ENCODE measurements at places on chromosomes 16 and 17.

GRCh38 chr17:79850571-79851460, 11.6 kb upstream of the CBX4 start:
- DNase-seq, result no peak

- peak; percentile 29 for DNase-seq
Observed at GRCh38 chr17:79923974-79924638, 84.9 kb upstream of the CBX4 start.

DNA sequence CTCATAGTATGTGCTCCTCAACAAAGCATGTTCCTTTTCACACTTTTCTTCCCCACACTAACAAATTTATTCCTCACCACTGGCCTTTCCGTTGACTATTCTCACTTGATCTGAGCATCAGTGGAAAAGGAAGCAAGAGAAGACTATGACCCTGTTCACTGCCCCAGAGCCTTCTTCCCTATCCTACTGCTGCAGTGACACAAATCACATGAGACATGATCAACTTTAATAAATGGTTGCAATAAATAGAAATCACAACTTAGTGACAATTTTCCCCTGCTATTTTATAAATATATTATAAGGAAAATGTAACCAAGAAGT, 438.7 kb upstream of the SOX9 start:
- no peak for DNase-seq

DNA sequence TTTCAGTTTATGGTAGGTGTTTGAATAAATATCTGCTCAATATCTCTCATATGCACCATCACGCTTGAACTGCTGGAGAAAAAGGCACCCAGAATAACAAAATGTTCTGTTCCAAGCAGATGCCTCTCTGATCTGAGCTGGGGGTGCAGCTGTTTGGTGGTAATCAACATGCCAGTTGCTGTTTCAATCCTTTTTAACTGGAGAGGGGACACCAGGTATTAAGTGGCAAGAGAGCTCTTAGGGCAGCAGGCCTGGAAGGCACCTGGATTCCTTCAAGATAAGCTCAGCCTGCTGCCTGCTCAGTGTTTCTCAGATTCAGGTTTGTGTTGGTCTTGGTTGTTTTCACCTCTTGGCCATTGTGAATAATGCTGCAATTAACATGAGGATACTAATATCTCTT, 27.2 kb upstream of the VAT1L start:
- no peak for DNase-seq

DNA sequence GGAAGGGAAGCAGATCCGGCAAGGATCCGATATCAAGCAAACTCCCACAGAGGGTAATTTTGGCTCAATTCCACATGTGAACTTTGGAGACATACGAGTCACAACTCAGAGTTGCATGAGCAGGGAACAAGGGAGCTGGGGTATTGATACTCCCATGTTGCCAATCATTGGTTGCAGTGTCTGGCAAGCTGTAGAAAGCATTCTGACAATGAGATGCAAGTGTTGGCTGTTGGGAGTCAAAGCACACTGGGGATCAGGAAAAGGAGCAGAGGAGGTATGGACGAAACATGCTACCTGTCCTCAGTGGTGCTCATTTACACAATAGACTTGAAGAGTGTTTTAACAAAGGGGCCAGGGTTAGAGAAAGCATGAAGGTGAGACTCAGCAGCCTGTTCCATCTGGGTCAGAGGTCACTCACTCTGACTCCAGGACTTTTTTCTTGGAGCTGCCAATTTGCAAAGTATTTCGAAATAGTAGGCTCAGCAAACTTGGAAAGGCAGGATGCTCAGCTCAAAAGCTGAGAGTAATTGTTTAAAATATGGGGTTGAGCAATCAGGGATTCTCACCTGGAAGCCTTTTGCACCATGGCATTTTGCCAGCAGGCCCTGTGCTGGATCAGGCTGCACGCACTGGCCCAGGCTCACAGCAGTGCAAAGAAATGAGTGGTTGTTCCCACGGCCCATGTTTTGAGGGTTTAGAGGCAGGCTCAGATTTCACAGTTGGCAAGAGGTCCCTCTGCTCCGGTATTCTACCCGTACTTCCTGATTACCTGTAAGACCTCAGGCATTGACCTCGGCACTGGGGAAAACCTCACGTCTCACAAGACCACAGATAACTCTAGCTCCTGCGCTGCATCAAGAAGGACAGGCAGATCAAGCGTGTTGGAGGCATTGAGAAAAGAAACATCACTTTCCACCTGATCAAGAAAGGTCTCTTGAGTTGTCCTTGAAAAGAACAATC, 17.6 kb upstream of the NKD1 start:
- no peak for DNase-seq

DNA sequence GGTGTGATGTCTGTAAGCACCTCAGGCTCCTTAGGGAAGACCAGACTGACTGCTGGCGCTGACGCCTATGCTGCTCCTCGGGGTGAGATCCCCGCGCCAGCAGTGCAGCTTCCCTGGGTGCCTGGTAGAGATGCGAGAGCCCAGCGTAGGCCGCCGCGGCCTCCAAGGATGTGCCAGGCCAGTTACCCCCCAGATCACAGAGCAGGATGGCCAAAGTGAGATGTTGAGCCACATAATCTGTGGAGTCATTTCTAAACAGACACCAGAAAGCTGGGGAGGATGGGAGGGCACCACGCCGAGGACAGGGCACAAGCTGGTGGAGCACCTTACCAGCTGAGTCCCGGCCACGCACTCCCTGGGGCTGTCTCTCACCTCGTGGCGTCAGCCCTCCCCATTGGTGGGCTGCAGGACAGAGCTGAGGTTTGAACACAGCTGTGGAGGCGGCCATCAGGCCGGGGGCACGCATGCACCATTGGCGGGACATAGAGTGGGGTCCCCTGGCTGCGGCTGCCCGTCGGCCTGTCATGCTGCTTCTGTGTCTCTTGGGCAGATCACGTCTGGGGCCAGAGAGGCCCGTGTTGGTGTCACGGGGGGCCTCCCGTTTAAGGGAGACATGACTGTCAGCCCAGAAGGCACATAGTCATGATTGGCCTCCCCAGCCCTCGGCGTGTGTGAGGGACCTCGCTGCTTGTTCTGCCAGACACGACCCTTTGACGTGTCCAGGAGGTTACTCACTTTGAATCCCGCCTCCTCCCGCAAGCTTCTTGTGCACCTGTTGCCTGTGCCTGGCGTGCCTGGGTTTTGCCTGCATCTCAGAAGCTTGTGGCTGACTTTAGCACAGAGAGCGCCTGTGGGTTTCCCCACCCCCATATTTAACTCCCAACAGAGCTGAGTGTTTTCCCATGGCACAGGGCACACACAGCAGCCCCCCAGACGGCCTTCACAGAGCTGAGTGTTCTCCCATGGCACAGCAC, 21.9 kb downstream of the MAPK8IP3 start:
- no peak for DNase-seq

- DNase-seq, result no peak
Observed at GRCh38 chr16:10103118-10103517, 79.1 kb downstream of the GRIN2A start.

- no peak for DNase-seq
Observed at GRCh38 chr16:4837733-4838501, 9.2 kb downstream of the GLYR1 start.

DNA sequence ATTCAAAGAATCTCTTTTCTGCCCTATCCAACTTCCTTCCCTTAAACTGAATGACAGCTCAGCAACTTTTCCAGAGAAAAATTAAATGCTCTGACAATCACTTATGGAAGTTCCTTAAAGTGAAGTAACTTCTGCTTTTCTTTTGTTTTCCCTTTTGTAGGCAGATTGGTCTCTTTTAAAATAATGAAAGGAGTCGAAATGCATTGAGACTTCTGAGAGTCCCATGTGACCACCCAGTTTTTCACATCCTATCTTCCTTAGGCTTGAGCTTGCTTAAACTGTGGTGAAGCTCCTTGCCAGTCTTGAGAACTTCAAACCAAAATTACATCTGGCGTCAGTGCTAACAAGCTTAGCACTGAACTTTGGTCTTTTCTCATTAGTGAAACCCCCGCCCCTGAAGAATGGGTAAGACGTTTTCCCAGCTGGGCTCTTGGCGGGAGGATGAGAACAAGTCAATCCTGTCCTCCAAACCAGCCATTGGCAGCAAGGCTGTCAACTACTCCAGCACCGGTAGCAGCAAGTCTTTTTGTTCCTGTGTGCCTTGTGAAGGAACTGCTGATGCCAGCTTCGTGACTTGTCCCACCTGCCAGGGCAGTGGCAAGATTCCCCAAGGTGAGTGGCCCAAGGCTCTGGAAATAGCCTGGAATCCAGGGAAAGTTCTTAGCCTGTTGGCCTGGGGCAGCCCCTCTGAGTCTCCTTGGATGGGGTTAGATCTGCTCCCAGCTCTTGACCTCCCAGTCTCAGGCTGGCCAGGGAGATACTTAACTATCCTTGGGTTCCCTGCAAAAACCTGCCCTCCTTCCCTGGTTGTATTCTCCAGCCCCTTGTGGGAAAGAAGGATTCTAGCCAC, 1.2 kb downstream of the TMEM106A start:
- DNase-seq, result no peak

DNA sequence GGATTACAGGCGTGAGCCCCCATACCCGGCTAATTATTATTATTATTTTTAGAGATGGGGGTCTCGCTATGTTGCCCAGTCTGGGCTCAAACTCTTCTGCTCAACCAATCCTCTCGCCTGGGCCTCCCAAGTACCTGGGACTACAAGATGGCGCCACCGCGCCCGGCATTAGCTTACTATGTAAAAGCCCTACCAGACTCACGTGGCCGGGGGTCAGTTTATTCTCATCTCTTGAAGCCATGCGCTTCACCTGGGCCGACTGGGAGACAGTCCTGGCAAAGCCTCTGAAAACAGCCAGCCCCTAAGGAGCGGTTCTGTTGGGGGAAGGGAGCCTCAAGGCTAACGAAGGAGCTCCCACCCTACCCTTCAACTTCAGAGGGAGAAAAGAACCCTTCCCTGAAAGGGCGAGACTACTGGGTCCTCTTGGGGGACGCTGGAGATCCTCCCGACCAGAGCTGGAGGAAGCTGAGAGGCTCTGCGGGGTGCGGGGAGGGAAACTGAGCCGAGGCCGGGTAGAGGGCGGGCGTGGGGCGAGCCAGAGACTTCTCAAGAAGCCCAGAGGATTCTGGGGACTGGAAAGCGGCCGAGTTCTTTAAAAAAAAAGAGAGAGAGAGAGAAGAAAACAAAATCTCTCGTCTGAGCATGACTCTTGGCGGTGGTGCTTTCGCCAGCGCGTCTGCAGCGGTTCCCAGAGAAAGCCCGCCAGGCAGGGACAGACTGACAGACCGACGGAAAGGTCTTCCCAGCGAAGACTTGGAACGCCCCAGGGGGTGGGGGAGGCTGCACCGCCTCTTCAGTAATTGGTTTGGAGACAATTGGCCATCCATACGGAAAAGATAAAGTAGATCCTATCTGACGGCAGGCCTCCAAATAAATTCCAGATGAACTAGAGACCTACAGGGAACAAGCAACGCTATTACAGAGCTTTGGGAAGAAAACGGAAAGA, 5.6 kb upstream of the TUBG2 start:
- DNase-seq, result no peak

GRCh38 chr16:81775570-81775969, 3.5 kb upstream of the PLCG2 start:
- no peak for DNase-seq

DNA sequence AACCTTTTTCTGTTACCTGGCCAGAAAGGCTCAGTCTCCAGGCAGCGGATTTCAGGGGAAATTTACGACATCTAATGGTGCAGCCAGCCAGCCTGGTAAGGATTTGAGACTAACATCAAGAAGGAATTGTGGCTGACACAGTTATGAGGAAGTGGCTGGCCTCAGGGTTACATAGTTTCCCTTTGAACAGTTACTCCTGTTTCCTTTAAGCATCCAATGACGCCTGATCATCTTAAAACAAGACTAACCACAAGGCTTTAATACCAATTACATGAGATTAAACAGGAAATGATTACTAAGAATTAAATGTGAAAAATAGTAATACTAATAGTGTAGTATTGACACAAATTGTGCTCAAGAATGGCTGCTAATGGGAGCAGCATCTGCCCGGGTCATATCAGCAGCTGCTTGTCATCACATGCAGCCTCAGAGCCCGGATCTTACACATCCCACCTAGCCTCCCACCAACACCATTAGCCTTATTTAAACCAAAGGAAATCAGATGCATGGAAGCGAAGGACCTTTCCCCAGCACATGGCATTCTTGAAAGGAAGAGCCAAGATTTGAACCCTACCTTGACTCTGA, 431.8 kb downstream of the PMP22 start:
- DNase-seq, result no peak

DNA sequence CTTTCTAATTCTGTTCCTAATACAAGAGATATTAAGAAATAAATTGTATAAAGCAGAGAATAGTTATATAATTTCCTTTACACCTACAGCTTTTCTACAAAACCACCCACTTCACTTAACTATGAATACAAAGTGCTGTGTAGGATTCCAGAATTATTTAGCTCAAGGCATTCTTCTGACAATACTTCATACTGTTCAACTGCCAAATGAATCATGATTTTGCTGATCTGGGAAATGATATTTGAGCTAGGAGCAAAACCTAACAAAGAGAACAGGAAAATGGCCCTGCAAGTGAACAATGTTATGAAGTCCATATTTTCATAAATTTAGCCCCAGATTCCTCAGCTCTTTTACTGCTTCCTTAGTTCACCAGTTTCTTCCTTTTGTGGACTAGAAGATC, 12.9 kb downstream of the BBS2 start:
- no peak for DNase-seq

GRCh38 chr17:4460661-4461060, 26.9 kb downstream of the SPNS3 start:
- no peak for DNase-seq

DNA sequence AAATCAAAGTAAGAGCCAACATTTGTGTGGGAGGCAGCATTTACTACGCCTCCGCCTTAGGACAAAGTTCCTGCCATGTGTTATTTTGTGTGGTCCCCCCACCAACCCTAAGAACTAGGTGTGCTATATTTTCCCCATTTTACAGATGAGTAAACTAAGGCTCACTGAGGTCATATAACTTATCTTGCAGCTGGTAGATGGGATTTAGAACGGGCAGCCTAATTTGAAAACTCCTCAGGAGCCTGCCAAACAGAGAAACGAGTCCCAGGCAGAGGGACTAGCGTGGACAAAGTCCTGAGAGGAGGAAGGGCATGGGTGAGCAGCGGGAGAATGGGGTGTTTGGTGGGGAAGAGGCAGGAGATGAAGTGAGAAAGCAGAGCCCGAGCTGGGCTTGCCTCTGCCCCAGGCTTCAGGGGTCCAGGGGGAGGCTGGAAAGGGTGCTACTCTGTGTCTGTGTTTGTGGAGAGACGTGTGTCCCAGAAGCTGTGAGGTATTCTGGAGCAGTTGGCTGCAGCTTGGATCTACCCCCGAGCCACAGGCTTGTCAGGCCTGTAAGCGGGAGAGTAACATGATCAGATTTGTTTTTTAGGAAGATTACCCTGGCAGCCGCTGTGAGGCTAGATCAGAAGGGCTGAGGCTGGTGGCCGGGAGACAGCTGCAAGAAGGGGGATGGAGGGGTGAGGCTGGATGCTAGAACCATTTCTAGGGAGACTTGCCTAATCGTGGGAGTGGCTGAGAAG, 5.0 kb downstream of the MLLT6 start:
- DNase-seq, result no peak

All from CD4-positive, alpha-beta T cell treated with Interleukin-6 for 4 hours (primary cell).